Stimulated activated CD8-positive, alpha-beta memory T cell treated with anti-CD3 and anti-CD28 coated beads, Interleukin-4, amount 100 ng/mL, for 24 hours (primary cell): ENCODE measurements at places on chromosomes 1 and 21.

DNA sequence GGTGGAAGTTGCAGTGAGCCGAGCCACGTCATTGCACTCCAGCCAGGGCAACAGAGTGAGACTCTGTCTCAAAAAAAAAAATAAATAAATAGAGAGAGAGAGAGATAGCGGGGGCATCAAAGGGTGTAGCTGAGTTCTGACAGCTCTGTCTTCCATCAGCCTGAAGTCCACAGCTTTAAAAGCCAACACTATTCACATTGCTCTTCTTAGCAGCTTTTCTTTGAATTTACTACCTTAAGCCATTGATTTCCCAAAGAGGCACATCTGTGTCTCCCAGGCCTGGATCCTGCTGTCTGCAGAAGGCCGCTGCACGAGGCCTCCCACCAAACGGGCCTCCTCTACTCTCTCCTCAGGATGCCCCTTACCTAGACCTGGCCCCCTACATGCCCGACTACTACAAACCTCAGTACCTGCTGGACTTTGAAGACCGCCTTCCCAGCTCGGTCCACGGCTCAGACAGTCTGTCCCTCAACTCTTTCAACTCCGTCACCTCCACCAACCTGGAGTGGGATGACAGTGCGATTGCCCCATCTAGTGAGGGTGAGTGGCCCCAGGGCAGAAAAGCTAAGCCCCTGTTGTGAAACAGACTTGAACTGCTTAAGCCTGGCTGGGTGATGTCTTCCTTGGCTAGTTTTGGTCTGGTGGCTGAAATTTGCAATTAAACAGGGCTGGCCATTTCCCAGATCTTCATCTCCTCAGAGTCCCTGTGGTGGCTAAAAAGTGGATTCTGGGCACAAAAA is 16.5 kb upstream of the SLC25A34 start:
- DNase-seq: no peak

GRCh38 chr1:3119061-3119460 is 50.1 kb downstream of the PRDM16 start:
- DNase-seq: no peak

GRCh38 chr1:227315629-227316346 is 2.5 kb downstream of the CDC42BPA start:
- DNase-seq: no peak

- DNase-seq: no peak
Observed at GRCh38 chr1:197388801-197389200, 120.7 kb downstream of the CRB1 start.

DNA sequence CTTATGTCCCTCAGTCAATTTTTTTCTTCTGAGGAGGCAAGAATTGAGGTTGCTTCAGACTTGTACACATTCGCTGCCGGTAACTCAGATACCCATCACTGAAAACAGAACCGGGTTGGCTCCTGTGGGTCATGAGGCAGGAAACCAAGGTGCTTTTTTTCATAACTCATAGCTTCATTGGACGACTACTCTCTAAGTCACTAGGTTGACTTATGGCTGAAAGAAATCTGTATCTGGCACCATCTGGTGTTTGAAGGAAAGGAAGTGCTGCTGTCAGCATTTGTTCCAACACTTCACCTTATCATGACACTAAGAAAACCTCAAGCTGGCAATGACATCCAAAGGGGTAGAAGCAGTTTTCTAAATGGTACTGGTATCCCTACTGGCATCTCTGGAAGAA is 82.3 kb downstream of the TBX19 start:
- DNase-seq: peak; percentile 15
